ENCODE measurements at places on chromosomes 1 and 21. TPM values are rescaled to one million over a fixed set of nuclear protein-coding genes. Genes with fewer than 3 reads are reported as not detected.

DNA sequence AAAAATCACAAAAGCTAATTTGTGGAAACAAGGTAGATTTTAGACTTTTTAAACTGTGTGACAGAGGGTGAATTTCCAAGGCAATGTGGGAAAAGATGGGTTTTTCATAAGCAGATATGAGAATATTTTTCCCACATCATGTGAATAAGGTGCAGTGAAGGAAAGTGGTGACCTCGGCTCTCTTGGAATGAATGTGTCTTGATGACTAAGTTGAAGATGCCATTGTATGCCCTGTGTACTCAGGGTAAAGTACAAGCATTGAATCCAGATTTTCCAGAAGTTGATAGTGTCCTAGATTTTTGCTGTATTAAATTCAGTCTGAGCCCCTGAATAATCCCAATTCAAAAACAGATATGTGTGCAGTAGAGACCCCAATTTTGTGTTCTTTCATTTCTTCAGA is 442.6 kb upstream of the ADGRL2 start:
- DNase-seq = no peak

DNA sequence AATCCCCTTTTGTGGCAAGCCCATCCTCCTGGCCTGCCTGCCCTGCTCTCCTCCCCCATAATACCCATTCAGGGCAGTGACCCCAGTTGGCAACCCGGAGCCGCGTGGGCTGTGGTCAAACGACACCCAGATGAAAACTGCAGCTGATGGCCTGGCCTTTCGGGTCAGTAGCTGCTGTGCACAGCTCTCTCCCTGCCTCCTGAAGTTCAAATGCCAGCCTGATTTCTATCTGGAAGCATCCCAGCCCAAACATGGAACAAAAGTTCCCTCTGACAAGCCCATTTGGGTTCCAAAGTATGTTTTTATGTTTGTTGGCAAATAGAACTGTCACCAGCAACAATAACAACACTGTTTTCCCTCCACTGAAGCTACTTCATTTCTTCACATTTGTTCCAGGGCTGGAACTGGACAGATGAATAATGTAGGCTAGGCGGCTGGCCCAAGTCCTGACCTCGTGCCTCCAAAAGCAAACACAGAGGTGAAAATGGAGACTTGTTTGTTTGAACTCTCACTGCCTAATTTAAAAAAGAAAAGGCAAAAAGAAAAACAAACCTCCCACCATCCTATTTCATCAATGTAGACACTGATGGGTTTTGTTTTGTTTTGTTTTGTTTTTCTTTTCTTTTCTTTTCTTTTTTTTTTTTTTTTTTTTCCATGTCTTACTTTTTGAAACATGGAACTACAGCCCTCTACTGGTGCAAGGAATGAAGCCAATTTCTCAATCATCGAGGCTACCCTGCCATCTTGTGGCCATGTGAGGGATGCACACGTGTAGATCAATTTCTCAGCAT is 179.0 kb downstream of the ADSS2 start:
- DNase-seq = peak; percentile 72

GRCh38 chr1:52613636-52614373 is 11.6 kb downstream of the GPX7 start:
- DNase-seq = no peak

GRCh38 chr1:31127266-31127665 is 61.7 kb upstream of the PUM1 start:
- DNase-seq = no peak

LCE6A gene
- total RNA-seq = not detected

All from ureter (tissue), 1 donor.